ENCODE measurements at places on chromosomes 7 and 10. TPM values are rescaled to one million over a fixed set of nuclear protein-coding genes. Genes with fewer than 3 reads are reported as not detected.

CYP2C19 gene
- total RNA-seq = 0.02 TPM

CPA5 gene
- total RNA-seq = not detected

MRC1 gene
- total RNA-seq = 0.03 TPM

C10orf143 gene
- total RNA-seq = 0.89 TPM

FRMD4A gene
- total RNA-seq = 6.0 TPM

CRPPA gene
- total RNA-seq = 0.79 TPM

GRM3 gene
- total RNA-seq = not detected

ATOH7 gene
- total RNA-seq = 0.34 TPM

CAMK2B gene
- 0.15 TPM for total RNA-seq

TACC2 gene
- 86.1 TPM for total RNA-seq

TLX1 gene
- total RNA-seq = not detected

PILRA gene
- total RNA-seq = 5.2 TPM

SKIDA1 gene
- total RNA-seq = 1.6 TPM

CHST3 gene
- total RNA-seq = 36.1 TPM

CAPZA2 gene
- 119 TPM for total RNA-seq

HNRNPH3 gene
- total RNA-seq = 208 TPM

GJD4 gene
- total RNA-seq = not detected

C7orf57 gene
- total RNA-seq = 0.37 TPM

PCLO gene
- 1.2 TPM for total RNA-seq

MYL10 gene
- not detected for total RNA-seq

SFTPA1 gene
- total RNA-seq = not detected

HABP2 gene
- 0.07 TPM for total RNA-seq

FAM131B gene
- total RNA-seq = 0.48 TPM

PNLIP gene
- total RNA-seq = not detected

HTR7 gene
- total RNA-seq = 0.10 TPM

TRPV6 gene
- not detected for total RNA-seq

GNGT1 gene
- not detected for total RNA-seq

CALML3 gene
- total RNA-seq = not detected

HOXA9 gene
- 0.73 TPM for total RNA-seq

GDF2 gene
- not detected for total RNA-seq

FANK1 gene
- total RNA-seq = 3.1 TPM

HOXA2 gene
- total RNA-seq = 1.0 TPM

SHH gene
- 1.2 TPM for total RNA-seq

ATP6V1F gene
- total RNA-seq = 244 TPM

TRIM73 gene
- 2.0 TPM for total RNA-seq

CFAP69 gene
- 1.6 TPM for total RNA-seq

TIMM23B gene
- total RNA-seq = 24.2 TPM

LIPK gene
- total RNA-seq = not detected

SKAP2 gene
- 17.3 TPM for total RNA-seq

ADD3 gene
- total RNA-seq = 7.4 TPM

SLC39A12 gene
- total RNA-seq = not detected

TBX20 gene
- 2.4 TPM for total RNA-seq

NPM3 gene
- total RNA-seq = 127 TPM

AKR1D1 gene
- not detected for total RNA-seq

CALML5 gene
- not detected for total RNA-seq

GBX1 gene
- total RNA-seq = not detected

PTF1A gene
- total RNA-seq = not detected

INA gene
- total RNA-seq = 26.7 TPM

FAM25C gene
- 4.7 TPM for total RNA-seq

TAX1BP1 gene
- total RNA-seq = 76.1 TPM

LRRN3 gene
- total RNA-seq = 0.17 TPM

KCNIP2 gene
- 0.73 TPM for total RNA-seq

OR2AE1 gene
- total RNA-seq = not detected

COL17A1 gene
- total RNA-seq = 3.8 TPM

FAM241B gene
- total RNA-seq = 20.1 TPM

CFAP46 gene
- 1.0 TPM for total RNA-seq

MTG1 gene
- 53.7 TPM for total RNA-seq
